T-helper 2 cell (primary cell): ENCODE measurements at places on chromosomes 6 and 20.

DNA sequence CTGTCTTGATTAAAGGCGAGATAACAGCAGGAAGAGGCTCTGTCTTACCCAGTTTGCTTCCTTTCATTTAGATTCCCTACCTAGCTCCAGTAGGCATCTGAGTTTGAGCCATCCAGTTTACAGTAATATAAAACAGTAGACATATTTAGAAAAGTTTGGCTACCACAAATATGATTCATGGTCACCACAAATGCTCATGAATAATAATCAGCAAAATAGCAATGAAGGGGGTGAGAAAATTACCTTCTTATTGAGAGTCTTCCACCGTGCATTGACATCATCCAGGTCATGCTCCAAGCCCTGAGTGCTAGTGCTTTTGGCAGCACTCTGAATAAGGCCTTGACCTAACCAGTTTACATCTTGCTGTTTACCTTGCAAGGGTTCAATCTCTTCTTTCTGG is 106.2 kb downstream of the DST start:
- DNase-seq, result no peak

- no peak for DNase-seq
Measured at GRCh38 chr20:19269737-19270340, 57.4 kb downstream of the SLC24A3 start.

- DNase-seq, result no peak
Measured at GRCh38 chr6:36244641-36245280, 25.1 kb upstream of the PNPLA1 start.

DNA sequence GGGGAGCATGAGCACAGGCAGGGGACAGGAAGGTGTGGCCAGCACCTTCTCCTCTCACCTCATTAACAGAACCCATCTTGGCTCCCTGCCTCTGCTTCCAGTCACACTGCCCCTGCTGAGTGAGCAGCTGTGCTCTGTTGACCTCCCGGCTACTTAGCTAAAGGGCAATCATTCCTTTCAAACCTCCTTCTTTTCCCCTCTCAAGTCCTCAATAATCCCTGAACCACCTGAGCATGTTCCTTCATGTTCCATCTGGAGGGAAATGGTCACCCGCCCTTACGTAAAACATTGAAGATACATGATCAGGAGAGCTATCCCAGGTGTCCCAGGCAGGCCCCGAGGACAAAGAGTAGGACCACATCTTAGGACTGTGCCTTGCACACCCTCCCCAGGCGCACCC is 21.7 kb upstream of the MRPS10 start:
- no peak for DNase-seq

- no peak for DNase-seq
Measured at GRCh38 chr6:4320860-4321259, 185.5 kb upstream of the ECI2 start.

- DNase-seq, result no peak
Measured at GRCh38 chr20:1657556-1658334, at the start of gene SIRPG. SIRPG (minus strand) TSS chr20:1657779; CDS start chr20:1657714, 65 bp downstream.

GRCh38 chr6:14880052-14880451 is 365.8 kb upstream of the JARID2 start:
- no peak for DNase-seq

- DNase-seq, result no peak
Measured at GRCh38 chr6:99606656-99607415, at the start of gene PRDM13. PRDM13 (plus strand) TSS chr6:99606833; CDS start chr6:99607035, 202 bp downstream.

GRCh38 chr20:48995589-48995988 is 50.5 kb upstream of the CSE1L start:
- no peak for DNase-seq

- no peak for DNase-seq
Measured at GRCh38 chr6:128303870-128304269, 216.5 kb downstream of the PTPRK start.

DNA sequence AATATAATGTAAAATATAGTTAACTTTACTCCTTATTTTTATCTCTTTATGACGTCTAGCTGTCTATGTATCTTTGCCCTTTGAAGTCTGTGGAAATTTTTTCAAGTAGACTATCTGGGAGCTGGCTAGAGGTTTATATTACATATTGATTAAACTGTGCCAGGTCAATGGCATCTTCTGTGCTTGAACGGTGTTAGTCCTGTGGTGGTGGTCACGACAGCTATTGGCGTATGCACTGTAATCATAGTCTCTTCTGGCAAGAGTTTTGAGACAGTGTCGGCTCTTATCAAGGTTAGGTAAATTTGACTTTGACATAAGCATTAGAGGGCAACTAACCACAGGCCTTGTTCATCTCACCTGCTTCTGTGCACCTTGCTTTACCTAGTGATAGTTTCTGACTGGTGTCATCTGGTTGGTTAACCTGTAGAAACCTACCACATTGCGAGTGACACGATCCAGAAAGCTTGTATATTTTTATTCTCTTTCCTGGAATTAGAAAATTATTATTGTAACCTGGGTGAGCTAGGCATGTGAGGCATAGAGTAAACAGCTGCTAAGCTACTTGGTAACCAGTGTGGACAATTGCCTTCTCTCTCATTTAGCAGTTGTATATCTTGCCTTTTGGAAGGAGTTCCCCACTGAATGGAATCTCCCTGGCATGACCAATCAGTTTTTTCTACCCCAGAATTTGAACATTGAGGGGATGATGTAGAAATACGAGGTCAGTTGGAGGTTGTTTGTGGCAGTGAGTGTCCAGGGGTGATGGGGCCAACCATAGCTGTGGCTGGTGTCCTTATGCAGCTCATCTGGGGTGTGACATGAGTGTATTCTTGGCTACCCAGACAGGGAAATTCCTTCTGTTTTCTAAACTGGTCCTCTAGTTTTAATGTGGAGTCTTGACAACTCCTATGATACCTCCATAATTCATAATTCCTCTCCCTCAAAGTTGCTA is 45.9 kb downstream of the SH3BGRL2 start:
- DNase-seq, result no peak

DNA sequence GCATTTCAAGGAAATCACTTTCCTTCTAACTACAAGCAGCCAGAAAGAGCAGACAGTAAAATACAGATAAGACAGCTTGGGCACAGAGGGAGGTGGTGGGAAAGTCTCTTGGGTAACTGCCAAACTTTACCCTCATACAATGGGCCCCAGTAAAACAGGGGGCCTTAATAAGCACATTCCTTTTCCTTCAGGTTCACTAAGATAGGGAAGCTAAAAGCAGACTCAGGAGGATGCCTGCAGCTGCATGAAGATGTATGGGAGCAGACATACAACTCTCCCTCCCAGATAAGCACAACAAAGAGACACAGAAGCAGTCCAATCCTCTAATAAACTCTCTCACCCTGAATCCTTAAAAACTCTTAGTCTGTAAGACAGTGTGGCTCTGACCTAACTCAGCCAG is 49.0 kb downstream of the SIM1 start:
- DNase-seq, result no peak

DNA sequence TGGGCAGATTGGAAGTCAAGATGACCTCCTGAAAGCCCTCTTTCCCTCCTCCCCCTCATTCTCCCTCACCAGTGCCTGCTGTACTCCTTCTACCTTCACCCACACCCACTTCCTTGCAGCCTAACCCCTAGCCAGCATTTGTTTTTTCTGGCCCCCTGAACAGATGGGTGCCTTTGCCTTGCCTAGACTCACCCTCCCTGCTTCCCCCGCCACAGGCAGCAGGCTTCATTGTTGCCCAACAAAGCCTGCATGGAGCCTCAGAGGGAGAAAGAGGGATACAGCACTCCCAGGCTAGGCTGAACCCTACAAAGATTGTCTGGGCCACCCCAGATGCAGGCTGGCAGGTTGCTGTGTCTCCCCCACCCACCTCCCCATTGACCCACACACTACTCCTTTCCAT is 2.7 kb downstream of the MOCS1 start:
- DNase-seq, result no peak

GRCh38 chr6:108118359-108118724 is 43.8 kb upstream of the OSTM1 start:
- DNase-seq, result no peak

- no peak for DNase-seq
Measured at GRCh38 chr6:2230659-2231277, 14.6 kb downstream of the GMDS start.

- DNase-seq, result no peak
Measured at GRCh38 chr20:50663095-50663821, 28.1 kb downstream of the RIPOR3 start.
